ENCODE measurements at places on chromosomes 2 and 18. TPM values are rescaled to one million over a fixed set of nuclear protein-coding genes. Genes with fewer than 3 reads are reported as not detected.

Gene ADAM17
- 22.8 TPM for polyA plus RNA-seq

Gene LPIN1
- 25.6 TPM for polyA plus RNA-seq

Gene COPS7B
- 30.5 TPM for polyA plus RNA-seq

Gene PROC
- not detected for polyA plus RNA-seq

Gene LYPD1
- polyA plus RNA-seq, result 0.83 TPM

Gene TNS1
- 278 TPM for polyA plus RNA-seq

Gene TNFAIP6
- polyA plus RNA-seq, result 0.23 TPM

Gene GTF2A1L
- polyA plus RNA-seq, result not detected

Gene TMEM163
- 3.6 TPM for polyA plus RNA-seq

Gene ANTXR1
- polyA plus RNA-seq, result 105 TPM

GRCh38 chr2:204205082-204205481 lies 268.5 kb downstream of the ICOS start:
- H3K27ac ChIP-seq, result no peak overlapping the region
- no peak for DNase-seq
- no peaks in the 10 kb centered on the region for H3K4me1 ChIP-seq
- no peak overlapping the region for H3K4me3 ChIP-seq

- DNase-seq, result peak; percentile 19
- peaks cover 2% of the 10 kb centered on the region for H3K4me1 ChIP-seq
Measured at GRCh38 chr2:241064008-241064801, 37.9 kb downstream of the MTERF4 start.

DNA sequence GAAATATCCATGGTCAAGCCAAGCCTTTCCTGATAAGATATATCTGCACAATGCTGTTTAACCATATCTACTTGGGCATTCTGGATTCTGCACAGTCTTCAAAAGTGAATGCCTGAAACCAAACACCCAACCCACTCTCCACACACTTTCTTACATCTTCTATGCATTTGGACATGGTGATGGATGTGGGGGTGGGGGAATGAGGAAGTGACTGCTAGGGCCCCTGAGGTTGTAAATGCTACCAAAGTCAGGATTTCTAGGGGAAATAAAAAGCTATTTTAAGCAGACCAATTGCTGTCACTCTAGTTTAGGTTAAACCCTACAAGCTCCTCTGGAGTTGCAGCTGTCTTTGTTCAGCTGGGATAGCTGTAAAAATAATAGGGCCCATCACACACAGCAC lies 26.7 kb upstream of the TGFA start:
- no peaks in the 10 kb centered on the region for H3K36me3 ChIP-seq
- DNase-seq, result no peak
- H3K4me1 ChIP-seq, result no peaks in the 10 kb centered on the region
- H3K27ac ChIP-seq, result no peak overlapping the region
- no peak overlapping the region for H3K4me3 ChIP-seq
- H3K27me3 ChIP-seq, result no peaks in the 10 kb centered on the region

DNA sequence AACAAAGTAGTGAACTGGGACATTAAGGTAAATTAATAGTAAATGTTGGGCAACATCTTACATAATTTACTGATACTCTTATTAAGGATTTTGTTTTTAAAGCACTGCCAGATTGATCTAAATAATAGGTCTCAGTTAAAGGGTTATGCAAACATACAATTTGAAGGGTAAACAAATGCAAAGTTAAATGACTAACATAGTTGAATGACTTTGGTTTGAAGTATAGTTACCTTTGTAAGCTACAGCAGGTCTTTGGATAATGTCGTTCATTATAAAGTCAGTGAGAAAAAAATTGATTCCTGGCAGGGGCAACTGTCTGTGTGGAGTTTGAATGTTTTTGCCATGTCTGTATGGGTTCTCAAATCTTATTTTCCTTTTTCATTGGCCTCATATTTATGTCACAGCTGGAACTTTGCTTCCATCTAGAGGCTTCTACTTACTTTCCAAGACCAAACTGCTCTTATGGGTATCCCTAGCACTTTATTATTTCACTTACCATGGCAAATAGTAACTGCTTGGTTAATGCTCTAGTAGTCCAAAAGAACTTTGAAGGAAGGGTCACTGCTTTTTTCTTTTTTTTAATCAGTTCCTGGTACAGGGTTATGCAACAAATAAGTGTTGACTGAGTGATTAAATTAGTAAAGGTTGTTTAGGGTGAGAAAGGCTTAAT lies 107.8 kb downstream of the NBEAL1 start:
- H3K27ac ChIP-seq, result no peak overlapping the region
- no peaks in the 10 kb centered on the region for H3K4me1 ChIP-seq
- H3K4me3 ChIP-seq, result no peak overlapping the region
- no peak for DNase-seq
- no peaks in the 10 kb centered on the region for H3K27me3 ChIP-seq

- no peak overlapping the region for H3K4me3 ChIP-seq
- H3K27me3 ChIP-seq, result no peaks in the 10 kb centered on the region
- no peak overlapping the region for H3K27ac ChIP-seq
Measured at GRCh38 chr18:36321658-36322407, 24.3 kb downstream of the FHOD3 start.

DNA sequence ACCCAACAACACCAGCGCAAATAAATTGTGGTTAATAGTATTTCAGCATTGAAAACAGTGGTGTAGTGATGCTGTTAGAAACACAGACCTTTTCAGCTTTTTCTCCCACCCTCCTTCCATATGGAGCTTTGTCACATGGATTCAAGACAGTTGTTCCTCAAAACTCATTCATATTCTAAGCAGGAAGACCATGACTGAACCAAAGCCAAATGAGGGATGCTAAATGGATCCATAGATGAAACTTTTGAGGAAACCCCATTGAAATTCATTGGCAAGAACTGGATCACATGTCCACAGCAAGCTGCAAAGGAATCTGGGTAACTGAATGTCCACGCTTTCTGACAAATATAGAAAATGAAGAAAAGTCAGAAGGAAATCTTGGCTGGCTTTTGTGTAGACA lies 615.1 kb upstream of the NETO1 start:
- H3K27ac ChIP-seq, result no peak overlapping the region
- H3K36me3 ChIP-seq, result no peaks in the 10 kb centered on the region
- no peaks in the 10 kb centered on the region for H3K4me1 ChIP-seq
- no peak for DNase-seq
- H3K27me3 ChIP-seq, result no peaks in the 10 kb centered on the region

DNA sequence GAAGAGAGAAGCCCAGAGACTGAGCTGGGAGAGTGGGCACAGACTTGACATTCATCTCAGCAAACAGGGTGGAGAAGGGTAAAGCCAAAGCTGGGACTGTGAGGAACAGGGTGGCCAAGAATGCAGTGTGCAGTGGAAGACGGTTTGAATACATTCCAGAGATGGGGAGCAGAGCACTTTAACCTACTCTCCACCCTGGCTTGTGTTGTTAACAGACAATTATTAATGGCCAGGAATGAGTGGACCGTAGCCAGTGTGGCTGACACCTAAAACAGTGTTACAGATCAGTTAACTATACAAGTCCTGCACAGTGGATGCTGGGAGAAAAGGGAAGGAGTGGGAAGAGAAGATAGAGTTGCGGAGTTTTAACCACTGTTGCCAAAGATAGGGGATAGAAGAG lies 7.4 kb upstream of the NAB1 start:
- no peak overlapping the region for H3K4me3 ChIP-seq
- no peak for DNase-seq
- H3K4me1 ChIP-seq, result peaks cover 4% of the 10 kb centered on the region
- no peaks in the 10 kb centered on the region for H3K27me3 ChIP-seq

DNA sequence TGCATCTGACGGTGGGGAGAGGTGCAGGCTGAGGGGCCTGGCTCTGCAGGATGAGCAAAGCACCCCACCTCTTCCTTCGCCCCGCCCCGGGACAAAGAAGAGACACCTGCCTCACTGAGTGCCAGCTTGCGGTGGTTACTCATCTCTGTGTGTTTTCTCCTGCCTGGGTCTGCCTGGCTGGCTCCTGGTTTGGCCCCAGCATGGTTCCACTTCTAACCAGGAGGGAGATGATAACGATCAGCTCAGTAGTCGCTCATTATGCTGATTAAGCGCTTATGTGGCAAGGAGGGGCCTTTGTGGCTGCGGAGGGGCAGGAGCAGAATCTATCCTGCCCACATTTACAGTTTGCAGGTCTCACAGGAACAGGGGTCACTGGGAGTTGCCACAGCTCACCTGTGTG lies 68.7 kb upstream of the EDAR start:
- no peaks in the 10 kb centered on the region for H3K4me1 ChIP-seq
- no peaks in the 10 kb centered on the region for H3K27me3 ChIP-seq
- H3K27ac ChIP-seq, result no peak overlapping the region

- DNase-seq, result no peak
- no peak overlapping the region for H3K4me3 ChIP-seq
- no peak overlapping the region for H3K27ac ChIP-seq
Measured at GRCh38 chr2:47031909-47032668, 116.5 kb upstream of the MCFD2 start.
